ENCODE measurements at places on chromosomes 7 and 10.

DNA sequence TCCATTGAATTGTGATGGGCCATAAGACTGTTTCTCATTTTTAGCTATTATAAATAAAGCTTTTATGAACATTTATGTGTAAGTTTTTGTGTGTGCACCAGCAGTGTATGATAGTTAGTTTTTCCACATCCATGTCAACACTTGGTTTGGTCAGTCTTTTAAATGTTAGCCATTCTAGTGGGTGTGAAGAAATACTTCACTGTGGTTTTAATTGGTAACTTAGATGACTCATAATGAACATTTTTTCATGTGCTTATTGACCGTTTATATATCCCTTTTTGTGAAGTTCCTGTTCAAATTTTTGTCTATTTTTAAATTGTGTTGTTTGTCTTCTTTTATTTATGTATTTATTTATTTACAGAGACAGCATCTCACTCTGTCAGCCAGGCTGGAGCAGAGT, 23.6 kb upstream of the PDK4 start:
- no peak for DNase-seq

DNA sequence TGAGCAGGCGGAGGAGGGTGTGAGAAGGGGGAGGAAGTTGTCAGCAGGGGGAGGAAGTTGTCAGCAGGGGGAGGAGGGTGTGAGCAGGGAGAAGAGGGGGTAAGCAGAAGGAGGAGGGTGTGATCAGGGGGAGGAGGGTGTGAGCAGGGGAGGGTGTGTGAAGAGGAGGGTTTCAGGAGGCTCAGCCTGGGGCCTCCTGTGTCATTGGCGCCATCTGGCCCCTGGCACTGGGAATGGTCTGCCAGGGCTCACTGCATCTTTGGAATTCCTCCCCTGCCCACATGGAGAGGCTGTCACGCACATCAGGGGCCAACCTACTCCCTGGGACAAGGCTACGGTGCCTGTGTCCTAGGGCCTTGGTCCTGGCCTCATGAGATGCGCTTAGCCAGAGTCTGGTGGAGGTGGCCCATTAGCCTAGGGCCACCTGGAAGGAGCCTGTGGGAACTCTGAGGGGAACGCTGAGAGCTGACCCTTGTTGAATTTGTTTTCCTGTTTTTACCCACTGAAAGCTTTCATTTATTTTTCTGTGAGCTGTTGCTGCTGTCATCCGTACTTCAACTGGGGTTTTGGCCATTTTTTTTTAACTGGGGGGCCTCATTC, 18.0 kb downstream of the CAMK2B start:
- DNase-seq = no peak

DNA sequence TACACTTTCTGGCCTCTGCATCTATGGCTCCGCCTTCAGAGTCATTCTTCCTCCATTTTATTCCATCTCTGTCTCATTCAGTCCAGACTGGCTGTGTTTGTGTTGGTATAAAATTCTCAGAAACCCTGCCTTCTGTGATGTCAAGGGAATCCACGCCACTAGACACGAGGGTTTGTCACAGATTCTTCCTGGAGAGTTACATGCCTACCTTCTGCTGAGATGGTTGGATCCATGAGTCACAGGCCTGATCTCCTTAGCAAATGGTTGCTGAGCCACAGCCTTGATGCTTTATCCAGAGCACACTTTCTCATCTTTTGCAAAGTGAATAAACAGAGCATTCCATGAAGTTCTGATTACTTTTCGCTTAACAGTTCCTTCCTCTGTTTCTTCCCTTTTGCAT, 35.9 kb upstream of the TSPAN33 start:
- DNase-seq = no peak

GRCh38 chr10:83725567-83725966, 413.7 kb upstream of the GHITM start:
- DNase-seq = no peak

DNA sequence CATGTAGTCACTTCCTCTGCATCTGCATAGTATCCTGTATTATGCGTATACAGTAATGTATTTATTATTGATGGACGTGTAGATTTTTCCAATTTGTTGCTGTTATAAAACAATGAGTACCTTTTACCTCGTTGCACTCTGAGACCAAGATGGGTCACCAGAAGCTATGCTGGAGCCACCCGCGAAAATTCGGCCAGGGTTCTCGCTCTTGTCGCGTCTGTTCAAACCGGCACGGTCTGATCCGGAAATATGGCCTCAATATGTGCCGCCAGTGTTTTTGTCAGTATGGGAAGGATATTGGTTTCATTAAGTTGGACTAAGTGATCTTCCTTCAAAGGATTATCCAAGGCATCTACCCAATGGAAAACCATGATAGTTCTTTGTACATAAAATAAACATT, 1.0 kb downstream of the PSMC2 start:
- DNase-seq = no peak

DNA sequence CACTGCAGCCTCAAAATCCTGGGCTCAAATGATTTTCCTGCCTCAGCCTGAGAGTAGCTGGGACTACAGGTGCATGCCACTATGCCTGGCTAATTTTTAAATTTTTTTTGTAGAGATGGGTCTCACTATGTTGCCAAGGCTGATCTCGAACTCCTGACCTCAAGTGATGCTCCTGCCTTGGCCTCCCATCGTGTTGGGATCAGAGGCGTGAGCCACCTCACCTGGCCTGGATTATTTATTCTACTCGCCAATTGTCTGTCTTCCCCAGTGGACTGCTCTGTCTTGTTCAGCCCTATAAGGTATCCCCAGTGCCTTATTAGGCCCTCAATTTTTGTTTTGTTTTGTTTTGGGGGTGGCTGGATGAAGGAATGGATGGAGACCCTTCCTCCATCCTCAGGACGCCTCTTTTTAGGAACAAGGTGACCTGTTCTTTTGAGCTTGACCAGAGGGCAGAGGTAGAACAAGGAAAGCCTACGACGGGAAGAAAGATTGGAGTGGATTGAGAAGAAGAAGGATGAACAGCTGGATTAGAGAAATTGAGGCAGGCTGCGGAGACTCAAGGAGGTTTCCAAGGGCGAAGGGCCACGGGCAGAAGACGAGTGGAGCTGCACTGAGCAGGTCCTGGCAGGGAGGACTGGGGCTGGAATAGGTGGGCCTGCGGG, 541 bp upstream of the DENND10 start:
- no peak for DNase-seq
